Aorta (tissue), 5 donors: ENCODE measurements at places on chromosomes 11 and 22. TPM values are rescaled to one million over a fixed set of nuclear protein-coding genes. Genes with fewer than 3 reads are reported as not detected.

The PRRG4 gene
- total RNA-seq, result 2.0 TPM

The MMP27 gene
- total RNA-seq, result not detected

GRCh38 chr22:42608823-42609361, 5.8 kb downstream of the POLDIP3 start:
- DNase-seq, result no peak

- no peak for DNase-seq
These were observed 6.8 kb downstream of the APOL3 start for GRCh38 chr22:36153501-36154422.

GRCh38 chr11:117610901-117611300, 186.1 kb downstream of the DSCAML1 start:
- peak; percentile 10 for DNase-seq

DNA sequence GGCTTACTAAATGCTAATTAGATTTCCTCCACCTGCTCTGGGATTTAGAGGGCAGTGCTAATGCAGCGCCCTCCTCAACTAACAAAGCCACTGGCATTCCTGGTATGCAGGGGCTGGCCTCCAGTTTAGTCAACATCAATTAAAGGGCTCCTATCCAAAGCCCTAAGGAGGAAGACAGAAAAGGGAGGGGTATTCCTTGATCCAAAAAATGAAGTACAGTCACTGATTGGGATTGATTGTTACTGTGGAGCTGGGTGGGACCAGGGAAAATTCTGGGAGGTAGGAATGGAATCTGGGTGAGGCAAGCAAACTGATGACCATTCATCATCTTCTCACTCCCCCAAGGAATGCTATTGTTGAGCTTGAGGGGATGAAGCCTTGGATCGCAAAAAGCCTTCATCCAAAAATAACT, 52.2 kb downstream of the GAB2 start:
- no peak for DNase-seq

DNA sequence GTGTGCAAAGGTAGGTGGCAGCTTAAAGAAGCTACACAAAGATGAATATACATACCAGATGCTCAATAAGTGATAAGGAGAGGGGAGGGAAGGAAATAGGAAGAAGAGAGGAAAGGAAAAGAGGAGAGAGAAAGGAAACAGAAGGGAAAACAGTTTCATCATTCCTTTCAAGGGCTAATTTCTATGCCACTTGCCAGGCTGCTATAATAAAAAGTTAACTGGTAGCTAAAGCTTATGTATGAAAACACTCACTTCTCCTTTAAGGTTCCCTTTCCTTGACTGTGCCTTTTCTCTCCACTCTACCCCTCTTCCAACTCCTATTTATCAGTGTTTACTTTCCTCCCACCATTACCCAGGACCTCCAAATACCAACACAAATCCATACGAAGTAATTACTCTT, 347.9 kb downstream of the DLG2 start:
- no peak for DNase-seq

DNA sequence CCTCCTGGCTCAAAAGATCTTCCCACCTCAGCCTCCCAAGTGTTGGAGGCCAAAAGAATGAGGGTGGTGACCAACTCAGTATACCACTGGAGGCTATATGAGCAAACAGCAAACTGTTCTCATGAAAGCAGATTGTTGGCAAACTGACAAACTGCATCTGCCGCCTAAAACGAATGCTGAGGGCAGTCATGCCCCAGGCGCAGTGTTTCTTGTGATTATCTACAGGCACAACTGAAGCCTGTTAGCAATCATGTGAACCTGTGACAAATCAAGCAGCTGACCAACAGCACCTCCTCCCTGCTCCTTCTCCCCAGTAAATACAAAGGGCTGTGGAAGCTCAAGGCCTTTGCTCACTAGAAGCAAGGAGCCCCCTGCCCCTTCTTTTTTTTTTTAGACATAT, 47.8 kb downstream of the BTBD10 start:
- DNase-seq, result no peak

DNA sequence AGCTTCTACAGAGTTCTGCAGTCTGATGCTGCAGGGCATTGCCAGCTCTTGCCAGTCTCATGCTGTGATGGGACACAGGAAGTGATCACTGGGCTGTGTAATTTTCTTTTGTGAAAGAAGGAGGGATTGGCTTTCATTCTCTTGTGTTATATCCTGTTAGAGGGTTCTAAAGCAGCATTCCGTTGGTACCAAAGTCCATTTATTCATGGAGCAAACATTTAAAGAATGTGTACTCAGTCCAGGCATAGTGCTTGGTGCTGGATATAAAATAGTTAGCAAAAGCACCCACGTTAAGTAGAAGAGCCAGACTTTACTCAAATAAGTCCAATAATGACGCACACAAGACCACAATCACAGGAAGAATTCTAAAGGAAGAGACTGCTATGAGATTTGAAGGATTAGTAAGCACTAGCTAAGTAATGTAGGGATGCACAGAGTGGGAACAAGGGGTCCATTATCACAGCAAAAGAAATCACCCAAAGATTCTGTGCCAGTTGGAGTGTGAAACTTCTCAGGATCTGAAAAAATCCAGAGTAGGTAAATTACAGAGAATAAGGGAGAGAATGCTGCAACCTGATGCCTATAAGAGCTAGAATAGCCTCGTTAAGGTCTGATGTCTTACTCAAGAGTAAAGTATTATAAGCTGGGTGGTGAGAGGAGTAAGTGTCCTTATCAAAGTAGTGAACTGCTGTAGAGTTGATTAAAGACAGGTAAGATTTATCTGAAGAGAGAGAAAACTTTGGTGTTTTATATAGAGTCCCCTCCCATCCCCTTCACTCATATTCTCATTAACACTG, 728.3 kb downstream of the METTL15 start:
- DNase-seq, result no peak

DNA sequence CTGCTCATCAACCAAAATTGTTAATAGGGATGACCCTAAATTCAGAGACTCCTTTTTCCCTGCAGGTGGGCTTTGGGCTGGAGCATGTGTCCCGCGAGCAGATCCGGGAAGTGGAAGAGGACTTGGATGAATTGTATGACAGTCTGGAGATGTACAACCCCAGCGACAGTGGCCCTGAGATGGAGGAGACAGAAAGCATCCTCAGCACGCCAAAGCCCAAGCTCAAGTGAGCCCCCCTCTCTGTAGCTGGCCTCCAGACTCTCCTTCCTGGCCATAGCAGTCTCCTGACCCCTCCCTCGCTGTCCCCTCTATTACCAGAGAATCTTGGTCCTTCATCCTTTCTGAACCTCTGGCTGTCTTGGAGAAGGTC, 47.9 kb upstream of the RAB1B start:
- DNase-seq, result peak; percentile 20

DNA sequence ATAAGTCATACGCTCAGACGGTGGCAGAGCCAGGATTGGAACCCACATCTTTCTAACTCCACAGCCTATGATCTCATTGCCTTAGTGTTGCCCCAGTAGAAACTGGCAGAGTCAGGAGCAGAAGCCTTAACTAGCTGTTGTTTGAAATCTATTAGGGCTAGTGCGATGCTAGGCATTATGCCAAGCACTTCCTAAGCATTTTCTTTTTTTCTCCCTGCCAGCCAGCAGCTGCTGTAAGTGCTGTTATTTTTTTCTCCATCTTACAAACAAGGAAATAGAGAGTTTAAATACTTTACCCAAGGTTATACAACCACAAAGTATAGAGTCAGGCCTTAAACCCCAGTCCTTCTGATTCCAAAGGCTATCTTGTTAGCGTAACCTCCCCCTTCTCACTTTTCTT, 161.0 kb upstream of the SORL1-AS1 start:
- no peak for DNase-seq
